Kasumi-1 (cell line): ENCODE measurements at places on chromosomes 12 and 14.

- DNase-seq = no peak
Observed at GRCh38 chr12:71642264-71642663, 21.4 kb downstream of the ZFC3H1 start.

GRCh38 chr14:81243499-81243898 is 22.7 kb upstream of the GTF2A1 start:
- DNase-seq = no peak

GRCh38 chr12:129185855-129186254 is 332.6 kb downstream of the GLT1D1 start:
- no peak for DNase-seq

- peak; percentile 80 for DNase-seq
Observed at GRCh38 chr12:53200458-53201176, 6.4 kb downstream of the ITGB7 start.

- DNase-seq = no peak
Observed at GRCh38 chr14:89248411-89249064, 168.5 kb downstream of the FOXN3 start.

GRCh38 chr14:74245292-74245691 is 6.0 kb downstream of the VSX2 start:
- DNase-seq = no peak

GRCh38 chr12:40439771-40440492 is 215.1 kb downstream of the LRRK2 start:
- DNase-seq = no peak

GRCh38 chr12:15599266-15600037 is 189.7 kb downstream of the EPS8 start:
- DNase-seq = no peak

GRCh38 chr12:14356147-14356546 is 9.3 kb upstream of the ATF7IP start:
- DNase-seq = no peak

GRCh38 chr12:46354111-46354801 is 18.3 kb downstream of the SLC38A2 start:
- peak; percentile 15 for DNase-seq

- DNase-seq = no peak
Observed at GRCh38 chr14:55599250-55599879, 19.4 kb downstream of the KTN1 start.

DNA sequence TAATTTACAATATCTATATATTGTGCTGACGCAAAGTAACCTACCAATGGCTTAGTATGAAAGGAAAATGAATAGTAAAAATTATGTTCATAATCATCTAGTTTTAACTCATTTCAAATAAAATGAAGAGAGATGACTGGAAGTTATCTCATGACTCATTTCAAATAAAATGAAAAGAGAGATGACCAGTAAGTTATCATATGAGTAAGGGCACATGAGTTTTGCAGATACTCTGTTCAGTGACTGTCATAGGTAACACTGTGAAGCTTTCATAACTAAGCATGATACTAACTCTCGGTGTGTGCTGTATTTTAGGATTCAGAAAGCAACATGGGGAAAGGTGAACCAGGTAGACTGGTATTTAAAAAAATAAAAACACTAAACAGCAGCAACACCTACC is 364.5 kb upstream of the DIO2 start:
- no peak for DNase-seq

- peak; percentile 70 for DNase-seq
Observed at GRCh38 chr14:105481886-105482457, 4.7 kb upstream of the CRIP1 start.

- no peak for DNase-seq
Observed at GRCh38 chr12:27907766-27908165, 64.8 kb downstream of the PTHLH start.

DNA sequence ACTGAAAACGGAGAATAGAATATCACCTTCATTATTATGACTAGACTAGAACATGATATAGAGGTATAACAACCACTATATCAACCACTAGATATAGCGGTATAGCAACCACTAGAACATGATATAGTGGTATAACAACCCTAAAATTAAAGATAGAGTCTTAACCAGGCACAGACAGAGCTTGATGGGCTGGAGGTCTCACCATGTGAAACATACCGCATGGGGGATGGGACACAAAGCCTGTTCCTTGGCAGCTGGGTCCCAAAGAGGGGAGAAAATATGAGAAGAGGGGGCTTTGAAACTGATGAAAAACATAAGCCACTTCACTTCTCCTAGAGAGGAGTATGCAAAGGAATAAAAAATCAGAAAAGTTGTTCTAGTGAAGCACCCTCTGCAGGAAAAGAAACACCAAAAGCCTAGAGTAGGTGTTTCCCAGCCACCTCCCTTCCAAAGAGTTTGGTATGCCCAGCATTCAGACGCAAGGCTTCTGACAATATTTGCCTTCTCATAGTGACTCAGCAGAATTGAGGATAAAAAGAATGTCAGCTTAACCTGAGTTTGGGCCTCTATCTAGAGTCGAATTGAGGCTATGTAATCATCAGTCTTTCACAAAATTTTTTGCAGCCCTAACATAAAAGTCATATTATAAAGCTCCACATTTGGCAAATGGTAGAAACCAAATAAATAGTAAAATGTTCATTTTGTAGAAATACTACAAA is 316.4 kb downstream of the NOVA1 start:
- no peak for DNase-seq

GRCh38 chr14:95877633-95878032 is 1.0 kb downstream of the TUNAR start:
- DNase-seq = no peak

DNA sequence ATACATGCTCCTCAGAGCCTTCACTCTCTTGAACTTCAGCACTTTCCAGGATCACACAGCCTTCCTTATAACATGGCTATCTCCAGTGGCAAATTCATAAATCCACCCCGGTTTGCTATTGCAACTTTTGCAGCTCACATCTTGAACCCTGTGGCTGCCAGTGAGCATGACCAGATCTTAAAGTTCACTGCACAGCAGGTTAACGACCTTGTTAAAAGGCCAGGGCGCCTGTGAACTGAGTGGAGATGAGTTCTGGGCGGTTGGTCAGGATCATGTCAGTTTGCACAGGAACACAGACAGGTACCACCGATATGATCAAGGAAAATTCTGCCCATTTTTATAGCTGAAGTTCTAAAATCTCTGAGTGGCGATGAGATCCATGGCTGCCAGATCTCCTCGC is 24.7 kb upstream of the LTA4H start:
- DNase-seq = no peak

DNA sequence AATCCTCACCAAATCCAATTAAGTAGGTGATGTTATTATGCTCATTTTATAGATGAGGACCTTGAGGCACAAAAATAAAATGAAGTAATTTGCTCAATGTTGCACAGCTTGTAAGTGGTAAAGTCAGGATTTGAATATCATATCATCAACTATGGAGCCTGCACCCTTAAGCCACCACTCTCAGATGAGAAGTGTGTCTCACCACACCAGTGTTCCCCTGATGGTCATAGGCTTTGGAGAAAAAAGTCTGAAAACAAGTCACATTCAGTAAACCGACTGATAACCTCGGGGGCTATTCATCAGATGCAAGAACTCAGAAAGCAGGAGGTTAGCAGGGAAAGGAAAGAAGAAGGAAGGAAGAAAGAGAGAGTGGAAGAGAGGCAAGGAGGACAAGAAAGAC is 2.8 kb downstream of the TSHR start:
- DNase-seq = no peak

DNA sequence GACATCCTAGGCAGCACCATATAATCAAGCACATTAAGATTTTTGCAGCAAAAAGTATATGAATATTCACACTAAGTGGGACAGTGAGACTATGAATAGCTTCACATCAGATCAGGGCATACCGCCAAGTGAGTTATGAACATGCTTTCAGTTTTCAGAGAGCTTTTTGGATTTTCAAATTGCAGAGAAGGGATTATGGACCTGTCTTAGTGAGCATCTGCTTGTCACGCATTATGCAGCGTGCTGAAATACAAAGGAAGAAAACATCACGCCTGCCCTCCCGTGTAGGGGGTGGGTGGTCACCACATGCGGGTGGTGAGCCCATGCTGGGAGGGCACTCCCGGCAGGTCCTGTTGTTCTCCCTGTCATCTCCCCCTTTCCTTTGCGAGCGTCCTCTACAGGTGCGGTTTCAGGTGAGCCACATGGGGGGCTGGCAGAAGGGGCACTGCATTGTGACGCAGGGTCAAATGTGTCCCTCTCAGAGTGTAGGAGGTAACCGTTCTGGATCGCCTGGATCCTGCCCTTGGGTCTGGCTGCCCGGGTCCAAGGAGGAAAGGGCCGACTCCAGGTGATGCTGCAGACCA is 42.6 kb downstream of the TRAF3 start:
- DNase-seq = no peak

- peak; percentile 26 for DNase-seq
Observed at GRCh38 chr12:110312581-110313360, 31.7 kb downstream of the ATP2A2 start.

DNA sequence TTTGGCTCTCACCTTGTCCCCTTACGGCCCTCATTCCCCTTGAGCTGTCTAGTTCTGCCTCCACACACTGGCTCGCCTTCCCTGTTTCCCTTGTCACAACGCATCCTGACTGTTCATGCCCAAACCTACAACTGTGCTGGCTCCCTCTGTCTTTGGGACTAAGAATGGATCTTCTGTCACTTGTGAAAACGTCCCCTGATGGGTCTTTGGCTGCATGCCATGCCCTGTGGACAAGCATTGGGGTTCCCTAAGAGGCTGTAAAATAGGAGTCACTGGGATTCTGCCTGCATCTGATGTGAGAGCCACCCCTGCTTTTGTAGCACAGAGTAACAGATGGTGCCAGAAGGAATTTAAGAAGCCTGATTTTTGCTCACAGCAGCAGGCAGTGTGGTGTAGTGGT is 285.3 kb upstream of the CRY1 start:
- no peak for DNase-seq

DNA sequence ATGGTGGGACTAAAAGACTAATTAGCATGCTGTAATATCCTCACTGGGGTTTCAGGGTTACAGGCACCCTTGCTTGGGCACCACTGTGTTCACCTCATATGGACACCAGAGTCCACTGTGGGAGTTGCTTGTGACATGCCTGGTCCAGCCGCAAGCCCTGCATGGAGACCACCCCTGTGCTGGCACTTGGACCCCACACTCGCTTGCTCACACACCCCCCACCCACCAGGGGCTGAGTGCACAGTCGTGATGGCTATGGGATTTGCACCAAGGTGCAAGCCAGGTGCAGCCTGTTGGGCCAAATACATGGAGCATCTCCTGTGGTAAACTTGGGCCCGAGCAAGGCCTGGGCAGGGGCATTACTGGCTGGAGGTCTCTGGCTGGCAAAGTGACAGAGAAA is 129.1 kb downstream of the SYT10 start:
- no peak for DNase-seq

DNA sequence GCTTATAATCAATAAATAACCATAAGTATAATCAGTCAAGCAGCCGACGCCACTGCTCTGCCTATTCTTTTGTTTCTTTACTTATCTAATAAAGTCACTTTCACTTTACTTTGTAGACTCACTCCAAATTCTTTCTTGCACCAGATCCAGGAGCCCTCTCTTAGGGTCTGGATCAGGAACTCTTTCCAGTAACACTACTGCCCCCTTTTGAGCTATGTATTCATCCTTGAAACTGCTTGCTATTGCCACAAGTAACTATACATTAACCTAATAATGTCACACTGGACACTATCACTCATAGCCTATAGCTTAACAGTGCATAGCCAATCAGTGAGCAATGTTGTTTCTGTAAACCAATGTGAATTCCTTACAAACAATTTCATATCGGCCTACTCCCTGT is 2.8 kb upstream of the NID2 start:
- DNase-seq = peak; percentile 9

GRCh38 chr12:73124480-73124879 is 852.3 kb downstream of the TRHDE start:
- no peak for DNase-seq

DNA sequence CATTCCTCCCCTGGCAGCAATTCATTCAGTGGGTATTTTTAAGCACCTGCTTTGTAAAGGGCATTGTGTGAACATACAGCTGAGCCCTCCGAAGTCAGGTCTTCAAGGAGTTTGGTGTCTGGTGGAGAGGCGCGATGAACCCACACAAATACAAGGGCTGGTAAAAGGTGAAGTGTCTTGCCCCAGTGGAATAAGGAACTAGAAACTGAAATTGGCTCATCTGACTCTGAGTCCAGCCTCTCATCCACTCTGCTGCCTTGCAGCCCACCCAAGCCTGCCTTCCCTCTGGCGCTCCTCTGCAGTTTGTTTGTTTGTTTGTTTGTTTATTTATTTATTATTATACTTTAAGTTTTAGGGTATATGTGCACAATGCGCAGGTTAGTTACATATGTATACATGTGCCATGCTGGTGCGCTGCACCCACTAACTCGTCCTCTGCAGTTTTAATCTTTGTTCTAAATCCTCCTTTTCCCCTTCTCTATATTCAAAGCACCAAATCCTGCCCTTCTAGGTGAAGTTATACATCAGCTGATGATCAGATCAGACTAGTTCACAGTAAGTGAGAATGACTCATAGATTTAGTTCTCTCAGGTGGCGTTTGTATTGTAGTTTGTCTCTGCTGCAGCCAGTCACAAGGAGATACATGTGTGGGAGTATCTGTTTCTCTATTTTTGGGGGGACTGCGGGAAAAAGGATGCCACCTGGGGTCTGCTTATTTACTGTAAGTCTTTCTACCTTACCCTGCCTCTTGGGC is 394.5 kb downstream of the APAF1 start:
- no peak for DNase-seq

GRCh38 chr14:39069923-39070322 is 33.1 kb downstream of the SEC23A start:
- no peak for DNase-seq

GRCh38 chr14:91405724-91406435 is 11.7 kb downstream of the CCDC88C start:
- DNase-seq = no peak

DNA sequence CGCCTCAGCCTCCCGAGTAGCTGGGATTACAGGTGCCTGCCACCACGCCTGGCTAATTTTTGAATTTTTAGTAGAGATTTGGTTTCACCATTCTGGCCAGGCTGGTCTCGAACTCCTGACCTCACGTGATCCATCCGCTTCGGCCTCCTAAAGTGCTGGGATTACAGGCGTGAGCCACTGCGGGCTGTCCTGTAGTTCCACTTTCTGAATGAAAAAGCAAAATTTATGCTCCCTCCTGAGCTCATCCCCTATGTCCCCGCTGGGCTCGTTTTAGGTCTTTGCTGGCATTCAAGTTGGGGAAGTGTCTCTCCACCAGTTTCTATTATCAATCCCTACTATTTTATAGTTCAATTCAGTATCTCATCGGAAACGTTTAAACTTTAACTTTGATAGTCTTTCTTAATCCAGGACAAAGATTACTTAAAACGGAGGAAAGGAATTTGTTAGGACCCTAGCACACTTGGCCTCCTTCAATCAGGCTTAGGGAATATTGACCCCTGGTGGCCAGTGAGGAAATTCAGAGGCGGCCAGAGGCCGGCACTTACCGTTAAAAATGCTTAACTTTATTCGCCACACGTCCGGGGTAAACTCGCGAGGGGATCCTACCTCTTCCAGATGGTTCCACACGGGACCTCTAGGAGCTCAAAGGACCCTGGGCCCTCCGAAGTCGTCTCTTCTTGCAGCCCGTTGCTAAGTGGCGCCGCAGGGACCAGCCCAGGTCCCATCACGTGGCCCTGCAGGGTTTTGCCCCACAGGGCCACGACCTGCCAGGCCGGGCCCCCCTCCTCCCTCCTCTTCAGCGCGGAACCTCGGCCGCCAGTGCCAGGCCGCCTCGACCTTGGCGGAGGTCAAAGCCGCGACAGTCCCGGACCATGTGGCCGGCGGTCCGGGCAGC is 11.4 kb upstream of the DNAL1 start:
- DNase-seq = peak; percentile 46
